AG20443 (cell line): ENCODE measurements at places on chromosomes 3 and 15.
A peak's percentile ranks its signal among the peaks of the same experiment; 100 is the strongest.

DNA sequence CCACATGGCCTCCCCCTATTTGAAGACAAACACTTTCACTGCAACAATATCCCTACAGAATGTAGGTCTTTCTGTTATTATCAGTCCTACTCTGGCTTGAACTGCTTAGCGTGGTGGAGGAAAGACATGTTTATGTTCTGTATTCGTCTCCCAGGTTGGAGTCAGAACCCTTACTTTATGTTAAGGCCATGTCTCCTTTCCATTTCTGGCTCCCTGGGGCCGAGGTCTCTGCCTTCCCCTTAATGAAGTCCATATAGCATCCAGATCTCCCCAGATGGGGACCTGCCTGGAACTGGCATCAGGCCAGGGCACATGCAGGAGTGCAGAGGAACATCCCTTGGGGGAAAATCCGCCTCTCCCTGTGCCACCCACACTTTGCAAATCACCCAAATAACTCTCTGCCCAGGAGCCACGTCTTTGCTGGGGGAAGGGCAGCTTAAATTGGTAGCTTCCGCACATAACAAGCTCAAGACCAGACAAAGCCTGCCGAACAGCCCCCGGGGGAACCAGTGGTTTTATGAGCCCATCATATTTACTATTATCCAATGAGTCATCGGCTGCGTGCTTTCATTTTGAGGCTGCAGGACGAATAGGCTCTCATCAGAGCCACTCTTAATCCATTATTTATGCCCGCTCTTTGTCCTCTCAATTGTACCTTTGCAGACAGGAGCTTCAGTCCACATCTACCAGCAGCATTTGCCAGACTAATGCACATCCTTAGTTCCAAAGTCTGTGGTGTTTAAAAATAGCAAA, 237.0 kb downstream of the UACA start:
- DNase-seq = peak; percentile 89

- DNase-seq = no peak
Measured at GRCh38 chr15:69974321-69974720, 123.4 kb downstream of the TLE3 start.

DNA sequence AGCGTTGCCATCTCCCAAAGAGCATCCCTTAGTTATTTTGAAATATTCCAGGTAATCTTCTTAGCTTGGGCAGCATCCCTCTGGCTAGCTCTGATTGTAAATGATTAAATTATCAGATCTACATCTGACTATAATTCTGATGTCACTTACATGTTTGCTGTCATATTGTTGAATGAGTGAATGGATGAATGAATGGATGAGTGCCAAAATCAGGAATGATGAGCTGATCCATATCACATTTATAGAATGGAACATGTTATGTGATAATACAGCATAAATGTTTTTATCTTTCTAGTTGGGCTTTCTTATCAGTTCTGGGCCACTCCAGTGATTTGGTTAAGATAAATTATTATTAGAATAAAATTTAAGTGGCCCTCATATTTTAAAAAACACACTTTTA, 14.0 kb downstream of the FAN1 start:
- no peak for DNase-seq

DNA sequence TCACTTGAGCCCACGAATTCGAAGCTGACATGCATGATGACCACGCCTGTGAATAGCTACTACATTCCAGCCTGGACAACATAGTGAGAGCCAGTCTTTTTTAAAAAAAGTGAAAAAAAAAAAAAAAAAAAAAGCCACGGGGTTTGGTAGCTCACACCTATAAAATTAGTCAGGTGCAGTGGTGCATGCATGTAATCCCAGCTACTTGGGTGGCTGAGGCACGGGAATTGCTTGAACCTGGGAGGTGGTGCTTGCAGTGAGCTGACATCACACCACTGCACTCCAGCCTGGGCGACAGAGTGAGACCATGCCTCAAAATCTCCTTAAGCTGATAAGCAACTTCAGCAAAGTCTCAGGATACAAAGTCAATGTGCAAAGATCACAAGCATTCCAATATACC, 44.4 kb downstream of the CSNK1G1 start:
- no peak for DNase-seq

DNA sequence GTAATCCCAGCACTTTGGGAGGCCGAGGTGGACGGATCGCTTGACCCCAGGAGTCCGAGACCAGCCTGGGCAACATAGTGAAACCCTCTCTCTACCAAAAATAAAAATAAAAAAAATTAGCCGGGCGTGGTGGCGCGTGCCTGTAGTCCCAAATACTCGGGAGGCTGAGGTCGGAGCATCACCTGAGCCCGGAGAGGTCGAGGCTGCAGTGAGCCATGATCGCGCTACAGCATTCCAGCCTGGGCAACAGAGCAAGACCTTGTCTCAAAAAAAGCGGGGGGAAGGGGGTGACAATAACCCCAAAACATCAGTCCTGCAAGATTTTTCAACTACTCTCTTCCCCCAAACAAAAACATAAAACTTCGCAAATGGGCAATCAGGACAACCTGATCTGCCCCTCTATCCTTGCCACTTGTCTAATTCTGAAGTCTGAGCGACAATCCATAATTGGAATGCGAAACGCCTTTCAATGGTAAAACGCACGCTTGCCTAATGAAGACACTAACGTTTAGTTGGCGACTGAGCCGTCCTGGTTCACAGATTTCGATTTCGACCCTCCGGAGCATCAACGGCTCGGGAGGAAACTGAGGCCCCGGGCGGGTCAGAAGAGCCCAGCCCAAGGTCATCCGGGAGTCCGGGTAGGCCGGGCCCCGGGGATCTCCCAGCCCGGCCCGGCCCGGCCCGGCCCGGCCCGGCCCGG, 868 bp downstream of the BTBD1 start:
- DNase-seq = no peak

DNA sequence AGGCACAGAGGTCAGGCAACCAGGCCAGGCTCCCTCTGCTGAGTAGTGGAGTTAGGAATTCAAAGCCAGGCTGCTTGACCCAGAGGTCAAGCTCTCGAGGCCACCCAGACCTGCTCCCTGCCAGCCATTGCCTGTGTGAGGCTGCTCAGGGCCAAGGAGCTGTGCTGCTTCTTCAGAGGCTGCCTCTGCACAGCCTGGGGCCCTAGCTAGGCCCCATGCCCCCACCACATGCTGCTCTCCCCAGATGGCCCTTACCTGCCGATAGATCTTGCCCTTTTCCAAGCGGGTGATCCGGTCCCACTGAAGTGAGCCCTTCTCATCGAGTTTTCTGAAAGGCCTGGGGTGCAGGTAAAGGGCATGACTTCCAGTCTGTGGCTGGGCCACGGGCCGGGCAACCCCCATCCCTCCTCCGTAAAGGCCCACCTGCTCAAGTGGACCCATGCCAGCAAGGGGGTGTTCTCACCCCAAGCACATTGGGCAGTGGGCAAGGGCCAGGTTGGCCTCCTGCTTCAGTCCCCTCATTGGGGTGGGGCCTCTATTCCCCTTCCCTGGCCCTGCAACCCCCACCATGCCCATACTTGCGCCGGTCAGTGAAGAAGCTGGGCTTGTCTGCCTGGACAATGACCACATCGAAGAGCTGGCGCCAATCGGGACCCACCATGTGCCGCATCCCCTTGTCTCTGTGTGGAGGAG, 6.5 kb downstream of the NT5DC2 start:
- no peak for DNase-seq

GRCh38 chr15:80677041-80677440, 18.1 kb upstream of the ABHD17C start:
- no peak for DNase-seq

DNA sequence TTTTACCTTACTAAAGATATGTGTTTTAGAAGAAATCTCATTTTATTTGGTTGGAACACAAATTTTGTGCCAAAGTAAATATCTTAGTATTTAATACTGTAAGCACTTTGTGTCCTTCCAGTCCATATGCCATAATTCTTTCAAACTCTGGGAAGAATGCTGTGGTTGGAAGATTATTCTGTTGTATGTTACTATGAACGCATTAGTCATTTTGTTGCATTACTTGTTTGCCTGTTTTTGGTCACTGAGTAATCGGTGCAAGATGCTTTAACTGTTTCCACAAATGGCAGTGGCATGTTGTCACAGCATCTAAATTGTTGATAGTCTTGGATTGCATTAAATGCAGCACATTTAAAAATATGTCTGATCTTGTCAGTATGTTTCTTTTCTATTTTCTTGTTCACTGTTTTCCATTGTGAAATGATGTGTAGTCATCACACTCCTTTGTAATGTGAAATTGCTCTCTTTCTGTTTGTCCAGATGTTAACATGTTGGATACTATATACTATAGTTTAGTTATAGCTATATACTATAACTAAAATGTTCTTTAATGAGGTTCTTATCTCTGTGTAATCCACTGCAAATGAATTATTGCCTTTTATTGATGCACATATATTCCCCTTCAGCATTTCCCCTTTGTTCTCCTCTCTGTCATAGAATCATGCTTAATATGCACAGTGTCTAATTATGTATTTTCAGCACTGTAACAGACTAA, 89.9 kb upstream of the FLNB start:
- peak; percentile 77 for DNase-seq

DNA sequence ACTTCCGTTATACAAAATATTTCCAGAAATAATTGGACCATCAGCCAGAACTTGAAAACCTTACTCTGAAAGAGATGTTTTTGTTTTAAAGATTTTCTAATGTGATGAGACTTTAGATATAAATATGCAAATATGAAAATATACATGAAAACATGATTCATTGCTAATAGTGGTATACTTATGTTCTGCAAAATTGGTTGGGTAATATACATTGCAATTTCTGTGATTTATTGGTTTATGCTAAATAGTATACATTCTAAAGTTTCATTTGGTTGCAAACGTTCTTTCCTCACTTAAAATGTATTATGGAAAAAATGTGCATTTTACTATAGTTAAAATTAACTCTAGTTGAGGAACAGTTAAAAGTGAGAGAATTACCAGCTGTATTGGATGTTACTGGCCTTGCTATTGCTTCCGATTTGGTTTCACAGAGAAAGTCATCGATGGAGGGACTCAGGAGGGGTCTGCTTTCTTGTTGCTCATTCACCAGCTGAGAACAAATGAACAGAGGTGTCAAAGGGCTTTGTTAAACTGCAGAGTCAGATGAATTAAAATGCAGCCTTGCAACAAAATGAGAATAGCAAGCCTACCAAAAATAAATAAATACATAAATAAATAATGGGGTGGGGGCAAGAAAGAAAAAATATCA, 149.3 kb downstream of the PEX5L start:
- no peak for DNase-seq

DNA sequence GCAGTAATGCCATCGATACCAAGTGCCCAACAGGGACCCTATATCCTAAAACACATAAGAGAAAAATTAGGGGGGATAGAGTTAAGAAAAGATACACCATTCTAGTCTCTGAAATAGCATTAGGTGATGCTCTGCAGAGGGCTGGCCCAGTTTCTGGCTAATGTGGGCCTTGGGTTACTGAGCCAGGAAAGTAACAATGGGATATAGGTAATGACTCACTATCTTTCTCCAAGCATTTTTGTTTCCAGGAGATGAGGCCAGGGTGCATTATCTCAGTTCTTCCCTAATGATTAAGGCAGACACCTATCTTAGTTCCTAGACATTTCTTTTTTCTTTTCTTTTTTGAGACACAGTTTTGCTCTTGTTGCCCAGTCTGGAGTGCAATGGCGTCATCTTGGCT, 50.0 kb downstream of the PRKAR2A start:
- no peak for DNase-seq

GRCh38 chr3:152229692-152230091, 39.0 kb upstream of the MBNL1 start:
- DNase-seq = no peak

DNA sequence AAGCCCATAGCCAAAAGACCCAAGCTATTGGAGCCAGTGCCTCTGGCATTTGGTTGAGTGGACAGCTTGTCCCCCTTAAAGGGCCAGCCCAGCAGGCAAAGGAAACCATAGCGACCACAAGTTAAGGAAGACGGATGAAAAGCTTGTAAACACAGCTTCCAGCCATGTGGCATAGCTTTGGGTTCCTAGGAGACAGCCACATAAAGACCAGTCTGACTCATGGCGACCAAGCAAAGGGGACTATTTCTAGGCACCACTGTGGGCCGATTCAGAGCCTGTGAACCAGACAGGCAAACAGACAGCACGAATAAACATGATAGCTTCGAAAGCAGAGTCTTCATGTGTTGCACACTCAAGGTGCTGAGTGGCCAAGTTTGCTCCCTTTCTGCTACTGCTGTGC, 30.5 kb upstream of the SRGAP3 start:
- DNase-seq = peak; percentile 64

DNA sequence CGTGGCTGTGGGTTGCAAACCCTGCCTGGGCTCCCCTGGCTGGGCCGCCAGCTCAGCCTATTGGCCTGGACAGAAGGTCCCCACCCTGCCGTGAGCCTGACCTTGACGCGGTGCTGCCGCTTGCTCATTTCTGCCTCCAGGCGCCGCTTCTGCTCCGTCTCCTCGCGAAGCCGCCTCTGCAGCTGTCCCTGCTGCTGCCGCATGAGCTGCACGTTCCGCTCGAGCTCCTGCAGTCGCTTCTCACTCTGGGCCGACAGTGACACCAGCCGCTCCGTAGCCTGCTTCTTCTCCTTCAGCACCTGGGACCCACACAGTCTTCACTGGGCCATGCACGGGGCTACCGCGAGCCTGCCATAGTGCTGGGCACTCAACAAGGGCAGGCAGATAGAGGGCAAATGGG, 21.7 kb downstream of the KIF7 start:
- no peak for DNase-seq

DNA sequence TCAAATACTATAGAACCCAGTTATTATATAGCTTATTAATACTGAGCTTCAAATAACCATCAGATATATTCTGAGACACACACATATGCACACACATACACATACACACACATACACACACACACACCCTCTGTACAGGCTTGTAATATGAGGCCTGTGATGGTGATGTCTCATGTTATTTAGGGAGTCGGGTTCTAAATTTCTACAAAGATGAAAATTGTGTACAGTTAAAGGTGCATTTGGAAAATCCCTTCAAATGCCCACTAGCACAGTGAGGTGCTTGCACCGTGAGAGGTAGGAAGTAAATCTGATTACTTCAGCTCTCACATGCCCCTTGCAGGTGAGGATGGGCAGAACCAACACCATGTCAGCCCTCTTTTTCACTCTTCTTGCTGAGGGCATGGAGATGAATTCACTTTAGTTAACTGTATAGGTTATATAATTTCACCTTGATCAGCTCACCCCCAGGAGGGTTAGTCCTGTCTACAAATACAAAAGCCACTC, 294.5 kb upstream of the PROK2 start:
- no peak for DNase-seq

DNA sequence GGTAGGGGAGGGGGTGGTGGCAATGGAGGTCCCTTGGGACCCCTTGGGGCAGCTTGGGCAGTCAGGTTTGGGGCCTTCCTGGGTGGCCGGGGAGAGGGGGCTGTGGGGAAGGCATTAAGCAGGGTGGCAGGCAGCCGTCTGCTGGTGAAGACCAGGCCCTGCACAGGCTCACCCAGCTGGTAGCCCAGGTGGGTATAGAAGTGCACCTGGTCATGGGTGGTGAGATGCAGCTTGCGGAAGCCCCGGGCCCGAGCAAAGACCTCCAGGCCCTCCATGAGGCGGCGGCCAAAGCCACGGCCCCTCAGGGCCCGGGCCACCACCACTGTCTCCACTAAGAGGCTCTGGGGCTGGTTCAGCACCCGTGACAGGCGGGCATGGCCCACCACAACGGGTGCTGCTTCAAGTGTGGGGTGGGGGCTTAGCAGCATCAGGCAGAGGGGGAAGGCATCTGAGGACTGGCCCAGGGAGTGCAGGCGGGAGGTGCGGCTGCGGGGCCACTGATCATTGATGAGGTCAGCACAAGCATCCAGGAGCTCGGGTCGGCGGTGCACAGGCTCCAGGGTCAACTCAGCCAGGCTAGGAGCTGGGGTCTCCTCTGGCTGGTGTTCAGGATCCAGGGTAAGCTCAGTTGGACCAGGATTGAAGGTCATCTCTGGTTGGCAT, 2.4 kb downstream of the HYAL3 start:
- no peak for DNase-seq
